ENCODE measurements at places on chromosomes 5 and 9.

- no peak for DNase-seq
Measured at GRCh38 chr5:72210888-72211678, 103.8 kb downstream of the MAP1B start.

DNA sequence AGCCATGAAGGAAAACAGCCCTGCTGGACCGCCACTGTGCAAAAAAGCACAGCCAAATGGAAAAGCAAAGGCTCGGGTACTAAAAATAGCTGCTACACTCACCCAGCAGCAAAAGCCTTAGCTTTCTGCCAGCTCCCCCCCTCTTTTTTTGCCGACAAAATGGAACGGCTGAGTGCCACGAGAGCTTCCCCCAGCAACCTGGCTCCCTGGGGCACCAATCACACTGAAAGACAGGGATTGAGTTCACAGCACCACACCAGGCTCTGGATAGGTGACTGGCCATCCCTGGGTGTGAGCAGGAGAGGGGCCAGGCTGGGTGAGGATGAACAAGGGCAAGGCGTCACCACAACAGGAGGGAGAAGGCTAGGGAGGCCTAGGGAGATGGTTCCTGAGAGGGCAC, 66.7 kb downstream of the SIL1 start:
- no peak for DNase-seq

DNA sequence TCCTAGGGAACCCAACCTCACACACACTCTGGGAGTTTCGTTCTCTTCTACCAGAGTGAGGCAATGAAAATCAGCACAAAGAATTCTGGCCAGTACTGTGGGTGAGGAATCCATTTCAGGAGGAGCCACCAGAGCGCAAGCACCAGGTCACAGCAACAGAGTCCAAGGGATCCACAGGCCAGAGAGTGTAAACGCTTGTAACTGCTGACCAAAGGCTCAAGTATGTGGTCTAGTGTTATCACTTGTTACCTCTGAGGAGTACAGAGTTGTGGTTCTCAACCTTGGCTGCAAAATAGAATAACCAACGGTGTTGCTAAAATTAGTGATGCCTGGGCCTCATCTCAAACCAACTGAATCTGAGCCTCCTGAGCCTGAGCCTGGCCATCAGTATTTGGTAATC, 152.5 kb upstream of the ZNF366 start:
- no peak for DNase-seq

DNA sequence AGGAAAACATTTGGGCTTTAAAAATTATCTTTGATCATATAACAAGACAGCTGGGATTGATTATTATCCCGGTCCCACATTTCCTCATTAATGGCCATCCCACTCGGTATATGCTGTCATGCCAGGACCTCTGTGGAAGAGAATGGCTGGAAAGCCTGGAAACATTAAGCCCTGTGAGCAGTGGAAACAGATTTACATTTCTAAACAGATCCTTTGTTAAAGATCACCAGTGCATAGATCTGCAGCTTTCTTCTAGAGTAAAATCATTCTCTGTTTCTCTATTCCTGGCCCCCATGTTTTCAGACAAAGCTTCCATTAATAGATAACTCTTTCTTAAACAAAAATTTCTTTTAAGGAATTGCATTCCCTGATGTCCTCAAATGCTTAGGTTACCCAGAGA, 152.2 kb downstream of the CAVIN4 start:
- DNase-seq = no peak

DNA sequence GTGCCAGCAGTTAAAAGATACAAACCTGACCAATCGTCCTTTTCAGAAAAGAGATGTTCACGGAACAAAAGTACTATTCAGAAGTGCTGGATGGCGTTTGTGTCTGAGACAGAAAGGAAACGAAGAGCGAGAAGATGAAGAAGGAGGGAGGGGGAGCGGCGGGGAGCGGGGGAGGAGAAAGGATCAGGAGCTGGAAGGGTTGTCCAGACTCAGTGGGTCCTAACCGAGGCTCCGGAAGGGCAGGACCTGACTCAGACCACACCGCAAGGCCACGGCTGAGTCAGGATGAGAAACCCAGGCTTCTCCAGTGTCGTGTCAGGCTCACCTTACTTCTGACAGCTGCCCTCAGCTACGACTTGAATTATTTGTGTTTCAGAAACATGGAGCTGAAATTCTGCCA, 46.2 kb downstream of the PAX5 start:
- no peak for DNase-seq

- DNase-seq = peak; percentile 51
Measured at GRCh38 chr5:80672140-80672736, 17.5 kb upstream of the DHFR start.

DNA sequence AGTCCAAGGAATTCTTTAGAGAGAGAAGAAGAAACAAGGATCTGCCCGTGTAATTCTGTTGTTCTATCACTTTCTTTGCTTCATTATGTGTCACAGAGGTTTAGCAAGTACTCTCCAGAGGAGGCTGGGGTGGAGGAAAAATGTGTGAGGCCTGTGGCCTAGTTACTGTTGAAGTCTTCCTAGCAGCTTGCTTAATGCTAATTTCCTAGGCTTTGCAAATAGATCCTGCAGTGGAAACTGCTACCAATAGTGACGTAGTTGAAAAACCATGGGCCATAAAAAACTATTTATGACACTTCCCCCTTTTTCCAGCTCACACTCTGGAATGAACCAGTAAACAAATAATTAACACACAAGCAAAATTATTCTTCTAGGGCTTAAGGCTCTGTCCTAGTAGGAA, 27.0 kb upstream of the C9orf72 start:
- no peak for DNase-seq

DNA sequence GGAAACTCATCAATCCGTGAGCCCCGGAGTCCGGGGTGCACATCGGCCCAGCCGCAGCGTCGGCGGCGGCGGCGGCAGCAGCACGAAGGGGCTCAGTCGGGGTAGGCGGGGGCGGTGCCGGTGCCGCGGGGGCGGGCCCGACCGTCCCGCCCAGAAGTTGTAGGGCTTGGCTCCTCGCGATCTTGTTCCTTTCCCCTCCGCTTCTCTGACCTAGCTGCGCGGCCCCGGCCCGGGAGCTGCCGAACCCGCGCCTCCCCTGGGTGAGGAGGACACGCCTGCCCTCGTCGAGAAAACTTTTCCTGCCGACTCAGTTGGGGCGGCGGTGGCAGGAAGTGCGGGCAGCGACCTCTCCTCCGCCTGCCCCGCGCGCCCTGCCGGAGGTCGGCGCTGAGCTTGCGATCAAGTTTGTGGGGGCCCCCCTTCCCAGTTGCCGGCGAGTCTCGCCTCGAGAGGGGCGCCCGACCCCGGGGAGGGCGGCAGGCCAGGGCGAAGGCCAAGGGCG, at the start of gene MAN2A1:
TSS of gene MAN2A1 (plus strand) at position 188 of the 502 bp plus-strand sequence. CDS start 491 bp downstream, outside the sequence.
- DNase-seq = no peak

- no peak for DNase-seq
Measured at GRCh38 chr5:149938791-149939358, 5.7 kb downstream of the PDE6A start.

GRCh38 chr5:178210686-178211085, 6.4 kb downstream of the HNRNPAB start:
- DNase-seq = no peak

GRCh38 chr5:54446379-54446732, 9.1 kb upstream of the HSPB3 start:
- DNase-seq = no peak

DNA sequence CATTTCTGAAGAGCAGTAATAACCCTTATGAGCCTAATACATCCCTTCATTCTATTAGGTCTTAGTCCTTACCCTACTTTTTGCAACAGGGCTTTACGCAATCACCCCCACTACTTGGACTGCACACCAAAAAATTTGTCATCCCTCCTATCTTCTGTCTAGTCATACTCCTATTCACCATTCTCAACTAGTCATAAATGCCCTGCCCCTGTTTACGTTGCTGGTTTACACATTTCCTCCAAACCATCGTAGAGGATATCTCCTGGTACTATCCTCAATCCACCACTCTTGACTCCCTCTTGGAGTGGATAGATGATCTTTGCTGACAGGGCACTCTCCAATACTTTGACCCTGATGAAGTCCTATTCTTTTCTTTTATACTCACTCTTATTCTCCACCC, 98.2 kb upstream of the CCNG1 start:
- DNase-seq = no peak
